ENCODE measurements at places on chromosomes 1 and 21.

GRCh38 chr1:84347932-84348555, 46.5 kb downstream of the SAMD13 start:
- DNase-seq = no peak

DNA sequence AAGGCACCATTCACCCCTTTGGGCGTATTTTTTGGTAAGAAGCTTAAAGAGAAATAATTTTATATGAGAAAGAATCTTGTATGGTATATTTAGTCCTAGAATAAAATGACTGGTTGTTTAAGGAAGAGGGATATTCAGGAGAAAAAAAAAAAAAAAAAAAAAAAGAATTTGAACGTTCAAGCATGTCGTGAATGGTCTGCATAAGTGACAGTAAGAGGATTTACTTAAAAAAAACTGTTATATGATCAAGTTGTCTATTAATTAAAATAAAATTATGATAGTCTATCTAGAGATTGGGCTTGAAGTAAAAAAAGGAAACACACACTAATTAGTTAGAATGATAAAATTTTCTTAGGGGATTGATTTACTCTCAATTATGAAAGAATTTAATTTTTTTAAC, 11.7 kb upstream of the OR14I1 start:
- DNase-seq = no peak

GRCh38 chr1:158819461-158820443, 11.4 kb upstream of the MNDA start:
- no peak for DNase-seq

DNA sequence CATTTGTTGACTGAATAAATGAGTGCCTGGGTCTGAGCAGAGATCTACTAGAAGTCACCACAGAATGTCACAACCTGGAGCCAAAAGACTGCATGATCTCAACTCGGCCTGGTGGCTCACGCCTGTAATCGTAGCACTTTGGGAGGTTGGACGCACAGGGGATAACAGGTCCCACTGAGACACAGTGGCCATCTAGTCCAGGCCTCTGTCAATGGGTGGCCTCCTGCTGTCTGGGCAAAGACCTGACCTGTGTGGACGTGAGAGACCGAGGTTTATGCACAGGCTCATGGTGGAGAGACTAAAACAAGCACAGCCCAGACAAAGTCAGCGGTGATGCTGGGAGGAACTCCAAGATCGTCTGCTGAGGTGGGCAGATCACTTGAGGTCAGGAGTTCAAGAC, 103.0 kb upstream of the BACE2 start:
- DNase-seq = no peak

DNA sequence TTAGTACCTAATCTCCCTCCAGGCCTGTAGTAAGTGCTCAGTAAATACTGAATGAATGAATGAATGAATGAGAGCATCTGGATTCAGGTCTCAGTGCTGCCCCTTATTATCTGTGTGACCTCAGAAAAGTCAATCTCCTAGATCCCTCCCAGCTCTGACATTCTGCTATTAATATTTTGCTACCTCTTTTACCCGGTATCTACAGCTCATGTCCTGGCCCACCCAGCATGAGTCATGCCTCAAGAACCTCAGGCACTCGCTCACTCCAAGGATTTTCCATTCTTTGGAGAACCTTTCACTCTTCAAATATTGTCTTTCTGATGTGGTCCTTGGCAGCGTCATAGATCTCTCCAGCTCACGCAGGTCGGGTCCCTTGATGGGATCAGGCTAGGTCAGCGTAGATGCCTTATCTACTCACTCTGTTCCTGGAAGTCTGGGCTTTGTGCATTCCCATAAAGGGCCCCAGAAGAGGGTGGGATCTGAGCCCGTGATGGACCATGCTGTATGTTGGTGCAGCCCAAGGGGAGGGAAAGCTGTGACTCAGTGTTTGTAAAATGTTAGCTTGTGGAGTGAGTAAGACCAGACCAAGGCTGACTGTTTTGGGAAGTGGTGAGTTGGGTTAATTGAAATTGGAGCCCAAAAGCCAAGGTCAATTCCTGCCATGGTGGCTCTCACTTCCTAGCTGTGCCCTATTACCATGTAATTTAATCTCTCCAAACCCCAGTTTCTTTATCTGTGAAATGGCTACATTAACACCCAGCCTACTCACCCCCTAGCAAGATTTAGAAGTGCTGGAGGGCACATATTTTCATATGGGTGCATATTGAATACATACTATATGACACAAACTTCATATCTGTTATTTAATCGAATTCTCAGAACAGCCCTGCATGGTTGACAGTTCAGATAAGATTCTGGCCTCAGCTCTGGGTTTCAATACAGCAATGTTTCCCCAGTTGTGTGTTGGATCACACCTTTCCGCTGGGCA, 214.1 kb upstream of the USP24 start:
- DNase-seq = no peak

GRCh38 chr1:198500096-198500495, 40.4 kb downstream of the ATP6V1G3 start:
- no peak for DNase-seq

GRCh38 chr1:53543130-53543777, 84.1 kb downstream of the DMRTB1 start:
- DNase-seq = no peak

DNA sequence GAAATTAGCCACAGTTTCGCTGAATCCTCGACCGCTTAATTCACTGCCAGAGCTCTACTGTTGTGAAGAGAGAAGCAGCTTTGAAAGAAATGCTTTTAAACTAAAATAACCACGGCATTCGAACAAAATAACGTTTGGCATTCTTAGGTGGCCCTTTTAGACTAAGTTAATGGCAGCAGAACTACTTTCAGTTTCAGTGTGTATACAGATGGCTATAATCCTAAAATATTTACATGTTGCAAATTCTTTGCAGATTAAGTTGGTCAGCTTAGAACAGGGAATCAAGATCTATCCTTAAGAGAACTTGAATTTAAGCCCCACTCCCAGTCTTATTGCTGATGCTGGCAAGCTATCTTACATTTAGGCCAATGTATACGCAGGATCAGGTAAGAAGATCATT, 62.7 kb downstream of the ADSS2 start:
- DNase-seq = no peak

DNA sequence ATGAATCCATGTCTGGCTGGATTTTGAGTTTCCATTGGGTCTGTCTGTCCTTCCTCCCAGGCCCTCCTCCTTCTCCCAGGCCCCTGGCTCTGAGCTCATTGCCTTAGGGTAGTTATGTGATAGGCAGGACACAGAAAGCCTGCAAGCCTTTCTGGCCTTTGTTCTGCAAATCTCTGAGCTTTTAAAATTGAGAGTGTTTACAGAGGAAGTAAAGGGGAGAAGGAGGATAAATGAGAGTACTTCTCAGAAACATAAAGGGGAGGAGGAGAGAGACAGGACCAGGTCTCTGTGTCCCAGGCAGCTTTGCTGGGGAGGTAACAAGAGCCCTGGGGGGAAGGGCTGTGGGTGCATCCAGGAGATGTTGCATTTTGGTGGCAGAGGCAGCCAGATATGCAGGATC, 126.7 kb downstream of the FOXD2 start:
- DNase-seq = no peak

GRCh38 chr21:44952116-44952928, 12.5 kb downstream of the SLX9 start:
- DNase-seq = no peak

DNA sequence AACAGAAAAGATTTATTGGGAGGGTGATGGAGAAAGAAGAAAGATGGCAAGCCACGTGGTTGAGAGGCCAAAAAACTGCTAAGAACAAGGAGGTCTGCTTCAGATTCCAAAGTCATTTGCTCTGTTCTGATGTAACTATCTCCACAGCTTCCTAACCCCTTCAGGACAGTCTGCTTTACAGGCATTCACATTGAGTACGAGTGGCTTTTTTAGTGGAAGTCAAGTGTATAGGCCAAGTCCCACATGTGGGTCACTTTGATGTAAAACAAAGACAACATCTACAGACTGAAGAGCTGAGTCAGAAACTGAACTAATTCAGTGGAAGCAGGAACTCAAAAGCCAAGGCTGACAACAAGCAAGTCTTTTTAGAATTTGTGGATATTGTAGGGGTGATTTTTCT, 128.7 kb upstream of the F3 start:
- DNase-seq = no peak

DNA sequence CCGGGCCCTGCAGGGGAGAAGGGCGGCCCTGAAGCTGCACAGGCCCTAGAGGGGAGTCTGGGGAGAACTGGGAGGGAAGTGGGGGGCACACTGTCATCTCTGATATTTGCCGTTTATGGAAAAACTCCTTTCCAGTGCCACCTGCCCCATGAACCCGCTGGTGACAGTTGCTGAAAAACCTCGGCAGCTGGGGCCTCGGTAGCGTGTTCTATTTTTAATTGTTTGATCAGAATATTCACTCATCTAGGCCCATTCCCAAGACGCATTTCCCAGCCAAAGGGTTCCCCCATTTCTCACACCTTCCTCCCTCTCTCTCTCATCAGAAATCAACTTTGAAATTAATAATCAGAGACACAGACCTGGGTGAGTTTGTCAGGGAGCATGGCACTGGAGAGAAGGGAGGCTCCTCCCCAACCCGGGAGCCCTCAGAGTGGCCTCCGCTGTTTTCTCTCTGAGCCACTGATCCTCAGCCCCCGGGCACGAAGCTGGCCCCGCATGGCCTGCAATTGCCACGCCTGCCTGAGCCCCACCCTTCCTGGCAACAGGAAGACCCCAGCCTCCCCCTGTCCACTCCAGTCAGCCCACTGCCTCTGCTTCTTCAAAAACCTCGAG, 111.1 kb downstream of the CASZ1 start:
- no peak for DNase-seq

GRCh38 chr21:36126208-36126565, 8.7 kb upstream of the CBR3 start:
- no peak for DNase-seq

- DNase-seq = no peak
These were observed 63.6 kb upstream of the ETV3 start for GRCh38 chr1:157201767-157202166.
